H7 (cell line): ENCODE measurements at places on chromosomes 11 and 22. TPM values are rescaled to one million over a fixed set of nuclear protein-coding genes. Genes with fewer than 3 reads are reported as not detected.

Gene CSF2RB
- not detected in 2 replicates for total RNA-seq

Gene IGLL1
- total RNA-seq = not detected in 2 replicates

Gene SFI1
- total RNA-seq = 8.5 and 18.2 TPM in 2 replicates

Gene APOL5
- total RNA-seq = not detected in 2 replicates

Gene GPHA2
- total RNA-seq = 2.4 TPM in 1 of 2 replicates, not detected in the other

Gene VSIG10L2
- not detected in 2 replicates for total RNA-seq

Gene INPP5J
- total RNA-seq = 10.6 and 11.9 TPM in 2 replicates

Gene C22orf15
- total RNA-seq = 1.8 and 3.7 TPM in 2 replicates

Gene ZC3H7B
- total RNA-seq = 58.2 TPM in 2 replicates

Gene MMP13
- not detected in 2 replicates for total RNA-seq

Gene OR9Q1
- not detected in 2 replicates for total RNA-seq

Gene TH
- not detected in 2 replicates for total RNA-seq

Gene OR52H1
- total RNA-seq = 0.30 TPM in 1 of 2 replicates, not detected in the other

Gene CRYBA4
- 0.22 TPM in 1 of 2 replicates, not detected in the other for total RNA-seq

Gene RAB30
- 4.5 and 6.2 TPM in 2 replicates for total RNA-seq

Gene MS4A15
- total RNA-seq = 0.10 TPM in 1 of 2 replicates, not detected in the other

Gene PIWIL4
- total RNA-seq = 1.1 and 1.2 TPM in 2 replicates

Gene FIBIN
- total RNA-seq = 0.07 TPM in 2 replicates

Gene SPCS2
- total RNA-seq = 17.4 and 19.1 TPM in 2 replicates

Gene GRIA4
- total RNA-seq = 1.2 and 1.3 TPM in 2 replicates

Gene MMP7
- not detected in 2 replicates for total RNA-seq
